ENCODE measurements at places on chromosomes 7 and 10.

GRCh38 chr7:17495655-17496394 lies 197.4 kb downstream of the AHR start:
- no peak for DNase-seq

DNA sequence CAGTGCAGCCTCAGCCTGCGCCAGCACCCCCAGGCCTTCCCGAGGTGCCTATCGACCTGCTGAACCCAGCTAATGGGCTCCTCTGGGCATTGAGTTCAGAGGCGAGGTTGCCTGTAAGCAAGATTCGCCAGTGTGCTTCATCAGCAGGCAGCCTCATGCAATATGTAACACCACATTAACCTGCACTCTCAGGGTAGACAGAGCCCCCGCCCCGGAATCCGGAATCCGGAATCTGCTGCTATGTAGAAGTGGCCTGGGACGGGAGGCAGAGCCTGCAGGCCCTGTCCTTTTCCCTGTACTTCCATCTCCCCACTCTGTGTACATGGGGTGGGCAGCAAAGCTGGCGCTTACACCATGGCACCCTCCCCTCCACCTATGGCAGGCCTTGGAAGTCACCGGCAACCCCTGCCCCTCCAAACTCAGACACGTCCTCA lies 83.9 kb upstream of the RET start:
- DNase-seq, result no peak

- no peak for DNase-seq
Measured at GRCh38 chr10:22477334-22478287, 132.3 kb downstream of the SPAG6 start.

GRCh38 chr10:118732245-118733165 lies 22.3 kb downstream of the CACUL1 start:
- no peak for DNase-seq

GRCh38 chr7:108525327-108525984 lies 479 bp downstream of the PNPLA8 start:
- DNase-seq, result peak; percentile 95

- DNase-seq, result no peak
Measured at GRCh38 chr7:64882341-64883112, 20.5 kb upstream of the ZNF273 start.
